ENCODE measurements at places on chromosomes 5 and 9.

GRCh38 chr5:144032375-144032774 lies 138.1 kb downstream of the YIPF5 start:
- DNase-seq, result no peak

- no peak for DNase-seq
These were observed 202.8 kb upstream of the TAS2R1 start for GRCh38 chr5:9832921-9833320.

DNA sequence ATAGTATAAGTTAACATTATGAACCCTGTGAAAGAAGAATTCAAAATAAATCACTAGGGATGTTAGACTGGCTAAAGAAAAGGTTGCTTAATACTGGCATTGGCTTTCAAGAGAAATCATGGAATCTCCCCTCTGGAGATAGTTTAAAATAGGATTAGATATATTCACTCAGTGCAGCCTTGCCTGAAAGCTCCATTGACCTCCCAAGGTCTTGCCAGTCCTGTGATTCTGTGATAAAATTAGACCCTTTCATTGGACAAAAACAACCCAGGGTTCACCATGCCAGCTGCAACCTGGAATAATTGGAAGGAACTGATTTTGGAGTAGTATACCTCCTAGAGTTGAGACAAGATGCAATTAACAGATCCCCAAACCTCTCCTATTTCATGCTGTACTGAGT lies 588.1 kb upstream of the MEF2C start:
- no peak for DNase-seq

DNA sequence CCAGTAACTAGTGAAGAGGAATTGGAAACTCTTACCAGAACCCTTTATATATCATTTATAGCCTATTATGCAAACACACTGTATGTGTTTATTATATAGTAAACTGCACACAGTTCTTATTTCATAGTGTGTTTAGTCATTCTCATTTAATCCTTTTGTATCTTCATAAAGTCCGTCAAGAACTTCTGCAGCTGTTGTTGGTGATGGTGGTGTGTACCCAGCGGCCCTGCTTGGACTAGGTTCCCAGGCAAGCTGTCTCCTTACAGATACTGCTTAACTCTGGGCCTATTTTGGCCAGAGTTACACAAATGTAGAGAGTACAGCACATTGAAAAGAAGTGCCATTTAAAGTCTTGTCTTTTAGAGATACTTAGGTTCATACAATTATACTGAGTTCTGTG lies 231.9 kb downstream of the NDUFS4 start:
- no peak for DNase-seq

- DNase-seq, result no peak
These were observed 166.0 kb downstream of the ADAMTS12 start for GRCh38 chr5:33725806-33726205.

DNA sequence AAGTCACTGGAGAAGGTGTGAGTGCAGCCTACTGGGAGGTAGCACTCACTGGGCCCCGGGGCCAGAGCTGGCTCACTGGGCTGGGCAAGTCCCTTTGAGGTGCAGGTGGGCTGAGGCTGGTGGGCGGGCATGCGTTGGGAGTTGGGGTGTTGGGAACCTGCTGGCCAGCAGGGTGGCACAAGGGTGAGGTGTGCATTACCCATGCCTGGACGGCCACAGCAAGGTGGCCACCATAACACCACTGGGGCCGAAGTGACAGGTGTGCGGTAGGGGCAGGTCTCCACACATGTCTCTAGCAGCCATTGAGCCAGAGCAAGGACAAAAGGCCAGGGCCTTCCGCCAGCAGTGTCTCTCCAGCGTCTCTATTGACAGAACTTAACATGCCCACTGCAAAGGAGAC lies 22.6 kb downstream of the PRRT1B start:
- DNase-seq, result no peak

DNA sequence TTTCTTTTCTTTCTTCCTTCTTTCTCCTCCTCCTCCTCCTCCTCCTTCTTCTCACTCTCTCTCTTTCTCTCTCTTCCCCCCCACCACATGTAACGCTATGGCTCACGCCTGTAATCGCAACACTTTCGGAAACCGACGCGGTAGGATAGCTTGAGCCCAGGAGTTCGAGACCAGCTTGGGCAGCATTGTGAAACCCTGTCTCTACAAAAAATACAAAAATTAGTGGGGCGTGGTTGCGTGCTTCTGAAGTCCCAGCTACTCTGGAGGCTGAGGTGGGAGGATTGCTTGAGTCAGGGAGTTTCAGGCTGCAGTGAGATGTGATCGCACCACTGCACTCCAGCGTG lies 736 bp upstream of the GLDC start:
- no peak for DNase-seq

DNA sequence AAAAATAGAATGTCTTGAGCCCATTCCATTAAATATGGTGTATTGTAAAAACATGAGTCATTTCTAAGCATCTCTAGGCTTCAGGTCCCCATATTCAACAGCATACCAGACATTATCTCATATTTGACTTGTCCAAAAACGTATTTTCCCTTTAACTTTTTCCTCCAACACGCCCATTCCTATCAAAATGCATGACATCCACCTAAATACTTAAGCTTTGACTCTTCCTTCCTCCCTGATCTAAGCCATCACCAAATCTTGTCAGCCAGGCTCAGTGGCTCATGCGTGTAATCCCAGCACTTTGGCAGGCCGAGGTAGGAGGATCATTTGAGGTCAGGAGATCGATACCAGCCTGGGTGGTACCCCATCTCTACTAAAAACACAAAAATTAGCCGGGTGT lies 23.9 kb downstream of the VCP start:
- no peak for DNase-seq

DNA sequence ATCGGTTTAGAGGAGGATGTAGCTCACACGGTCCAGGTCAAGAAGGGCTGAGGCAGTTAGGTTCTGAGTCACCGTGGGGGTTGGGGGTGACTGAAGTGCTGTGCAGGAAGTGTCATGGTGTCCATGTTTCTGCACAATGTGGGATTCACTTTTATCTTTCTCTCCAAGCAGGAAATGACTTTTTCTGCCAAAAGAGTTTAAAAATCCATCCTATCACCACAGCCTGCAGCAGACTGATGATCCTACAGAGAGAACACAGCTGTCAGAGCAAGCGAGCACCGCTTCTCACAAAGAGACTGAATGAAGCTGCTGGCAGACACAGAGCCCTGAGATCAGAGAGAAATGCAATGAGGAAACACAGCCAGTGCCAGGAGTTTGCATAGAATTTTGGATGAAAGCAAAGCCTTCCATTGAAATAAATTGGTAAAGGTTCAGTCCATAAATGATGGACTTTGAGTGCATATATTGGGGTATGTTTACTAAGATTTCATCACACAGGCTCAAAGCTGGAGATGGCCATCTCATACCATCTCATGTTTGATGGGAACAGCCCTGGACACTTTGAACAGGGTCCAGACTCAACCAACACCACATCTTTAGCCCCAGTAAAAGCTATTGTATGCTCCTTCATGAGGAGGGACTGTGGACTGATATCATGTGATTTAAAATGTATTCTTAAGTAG lies 213.9 kb upstream of the FBXL7 start:
- no peak for DNase-seq

GRCh38 chr9:97900103-97900737 lies 22.1 kb downstream of the TRMO start:
- no peak for DNase-seq

DNA sequence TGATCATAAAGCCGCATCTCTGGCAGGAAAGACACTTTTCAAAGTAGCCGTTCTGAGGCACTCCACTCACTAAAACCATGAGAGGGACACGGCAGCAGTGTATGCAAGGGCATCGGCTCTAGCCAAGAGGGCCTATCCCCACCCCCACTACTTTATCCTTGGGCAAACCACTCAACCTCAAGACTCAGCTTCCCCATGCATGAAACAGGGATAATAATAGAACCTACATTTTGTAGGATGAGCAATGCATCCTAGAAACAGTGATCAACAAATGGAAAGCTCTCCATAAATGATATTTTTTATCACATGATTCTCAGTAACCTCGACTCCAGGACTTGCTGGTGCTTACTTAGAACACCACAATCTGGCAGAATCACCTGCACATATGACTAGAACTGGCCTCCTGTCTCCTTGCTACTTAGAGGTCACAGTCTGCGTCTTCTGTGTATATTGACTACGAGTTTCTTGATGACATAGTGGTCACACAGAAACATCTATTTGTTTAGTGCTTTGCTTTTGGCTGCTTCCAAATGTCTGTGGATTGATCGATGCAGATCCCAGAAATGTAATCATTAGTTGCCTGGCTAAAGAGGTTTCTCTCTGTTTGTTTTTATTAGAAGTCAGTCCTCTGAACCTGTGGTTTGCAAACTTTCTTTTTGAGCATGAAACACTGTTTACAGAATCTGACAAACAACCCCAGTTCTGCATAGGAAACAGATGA lies 102.1 kb downstream of the LHFPL2 start:
- no peak for DNase-seq

- no peak for DNase-seq
These were observed 185.9 kb downstream of the ERCC6L2 start for GRCh38 chr9:96061293-96061987.

DNA sequence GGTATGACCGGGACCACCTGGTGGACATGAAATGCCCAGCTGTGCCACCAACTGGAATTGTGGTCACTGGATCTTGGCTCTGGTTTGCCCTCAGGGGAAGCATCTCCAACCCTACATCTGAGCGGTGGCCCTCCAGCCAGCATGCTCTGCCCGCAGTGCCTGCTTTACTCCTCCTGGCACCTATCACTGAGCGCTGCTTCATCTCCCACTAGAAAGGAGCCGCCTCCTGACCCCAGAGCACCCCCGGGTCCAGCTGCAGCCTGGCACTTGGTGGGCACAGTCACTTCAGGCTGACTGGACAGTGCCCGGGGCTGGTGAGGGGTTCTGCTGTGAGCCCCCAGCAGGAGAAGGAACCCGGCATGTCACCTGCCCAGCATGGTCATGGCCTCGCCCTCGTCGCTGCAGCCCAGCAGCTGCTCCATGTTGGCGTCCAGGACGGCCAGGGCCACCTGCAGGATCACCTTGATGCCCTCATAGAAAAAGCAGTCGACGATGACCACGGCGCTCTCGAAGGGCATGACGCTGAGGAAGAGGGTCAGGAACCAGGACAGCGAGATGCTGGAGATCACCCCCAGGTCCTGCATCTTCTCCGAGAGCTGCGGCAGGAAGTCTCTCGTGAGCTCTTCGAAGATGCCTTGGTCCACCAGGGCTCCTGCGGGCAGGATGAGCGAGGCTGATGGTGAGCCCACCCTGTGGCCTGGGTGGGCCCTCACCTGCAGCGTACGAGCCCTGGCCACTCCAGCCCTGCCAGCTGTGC lies 16.1 kb upstream of the MRNIP start:
- no peak for DNase-seq

GRCh38 chr9:77585335-77585786 lies 62.8 kb downstream of the GNA14 start:
- DNase-seq, result no peak

GRCh38 chr5:33423018-33423630 lies 17.6 kb upstream of the TARS1 start:
- no peak for DNase-seq

DNA sequence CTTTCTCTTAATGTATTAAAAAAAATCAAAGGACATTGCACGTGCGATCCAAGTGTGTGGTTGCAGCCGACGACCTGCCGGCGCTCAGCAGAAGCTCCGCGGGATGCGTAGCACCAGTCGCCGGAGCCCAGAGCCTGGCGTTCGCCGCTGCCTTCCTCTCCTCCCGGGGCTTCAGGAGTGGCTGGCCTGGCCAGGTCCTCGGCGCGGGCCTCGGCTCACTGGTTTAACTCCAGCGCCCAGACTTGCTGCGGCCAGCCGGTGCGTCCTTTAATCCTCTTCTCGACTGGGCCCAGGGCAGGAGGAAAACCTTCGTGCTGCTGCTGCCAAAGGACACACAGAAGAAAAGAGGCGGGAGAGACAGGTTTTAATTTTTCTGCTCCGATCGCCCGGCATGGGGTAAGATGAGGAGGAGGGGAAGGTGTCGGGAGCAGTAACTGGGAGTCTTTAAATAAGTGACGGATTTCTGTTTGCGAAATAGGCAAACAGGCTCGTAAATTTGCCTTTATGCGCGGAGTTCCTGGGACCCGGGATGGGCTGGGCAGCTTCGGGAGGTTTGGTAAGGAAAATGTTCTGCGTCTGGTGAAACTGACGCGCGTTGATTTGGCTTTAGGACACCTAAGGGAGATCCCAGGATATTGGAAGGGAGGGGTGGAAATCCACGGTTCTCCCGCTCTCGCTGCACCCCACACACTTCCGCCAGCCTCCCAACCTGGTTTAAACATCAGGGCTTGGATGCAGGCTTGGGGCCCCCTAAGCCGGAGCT lies 2.3 kb downstream of the HAND1 start:
- DNase-seq, result no peak

- DNase-seq, result no peak
These were observed 5.6 kb upstream of the PPP2R2B start for GRCh38 chr5:146884066-146884626.

GRCh38 chr9:82572146-82572545 lies 490.8 kb downstream of the RASEF start:
- DNase-seq, result no peak

GRCh38 chr5:140049205-140049604 lies 6.1 kb upstream of the NRG2 start:
- no peak for DNase-seq

- DNase-seq, result no peak
These were observed 64.3 kb downstream of the DMAC1 start for GRCh38 chr9:7735311-7735710.

DNA sequence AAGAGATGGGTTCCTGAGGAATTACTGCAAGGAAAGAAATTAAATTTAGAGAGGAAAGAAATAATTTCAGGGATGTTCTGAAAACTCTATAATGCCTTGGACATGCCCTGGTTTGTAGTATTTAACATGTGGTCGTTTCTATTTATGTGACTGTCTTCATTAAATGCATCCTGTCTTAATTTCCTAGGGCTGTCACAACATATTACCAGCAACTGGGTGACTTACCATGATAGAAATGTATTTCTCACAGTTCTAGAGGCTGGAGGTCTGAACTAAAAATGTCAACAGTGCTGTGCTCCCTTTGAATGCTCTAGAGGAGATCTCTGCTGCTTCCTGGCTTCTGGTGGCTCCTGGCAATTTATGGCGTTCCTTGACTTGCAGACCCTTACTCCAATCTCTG lies 287.7 kb downstream of the FBXL7 start:
- no peak for DNase-seq

DNA sequence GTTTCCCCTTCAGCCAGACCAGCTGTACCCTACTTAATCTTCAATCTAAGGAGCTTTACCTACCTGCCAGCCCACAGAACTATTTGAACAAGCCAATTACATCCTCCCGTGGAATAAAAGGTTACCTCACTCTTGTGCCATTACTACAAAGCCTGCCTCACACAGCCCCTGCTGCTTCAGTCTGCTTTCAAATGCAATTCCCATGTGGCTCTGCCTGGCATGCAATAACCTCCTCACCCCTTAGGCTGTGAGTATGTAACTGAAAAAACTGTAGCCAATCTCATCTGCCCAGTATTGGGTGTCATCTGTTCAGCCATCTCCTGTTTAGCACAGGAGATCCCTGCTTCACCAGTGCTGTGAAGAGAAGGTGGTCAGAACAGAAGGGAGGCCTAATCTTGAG lies 6.1 kb upstream of the GCNT1 start:
- DNase-seq, result no peak

DNA sequence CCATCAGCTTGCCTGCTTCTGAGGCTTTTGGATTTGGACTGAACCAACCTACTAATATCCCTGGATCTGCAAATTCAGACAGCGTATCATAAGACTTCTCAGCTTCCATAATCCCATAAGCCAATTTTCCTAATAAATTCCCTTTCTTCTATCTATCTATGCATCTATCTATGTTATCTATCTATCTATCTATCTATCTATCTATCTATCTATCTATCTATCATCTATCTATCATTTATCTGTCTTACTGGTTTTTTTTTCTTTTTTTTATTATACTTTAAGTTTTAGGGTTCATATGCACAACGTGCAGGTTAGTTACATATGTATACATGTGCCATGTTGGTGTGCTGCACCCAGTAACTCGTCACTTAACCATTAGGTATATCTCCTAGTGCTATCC lies 2045.4 kb upstream of the CDH6 start:
- no peak for DNase-seq

Data from retinal pigment epithelial cell (primary cell).